ENCODE measurements at places on chromosomes 6 and 20.

GRCh38 chr20:37273988-37274387 is 12.4 kb upstream of the GHRH start:
- no peak for DNase-seq

GRCh38 chr6:151494936-151495320 is 1.1 kb downstream of the CCDC170 start:
- DNase-seq: no peak

- DNase-seq: no peak
Measured at GRCh38 chr6:33710296-33711121, 991 bp downstream of the UQCC2 start.

- no peak for DNase-seq
Measured at GRCh38 chr20:36040571-36040970, 72.2 kb downstream of the CNBD2 start.

DNA sequence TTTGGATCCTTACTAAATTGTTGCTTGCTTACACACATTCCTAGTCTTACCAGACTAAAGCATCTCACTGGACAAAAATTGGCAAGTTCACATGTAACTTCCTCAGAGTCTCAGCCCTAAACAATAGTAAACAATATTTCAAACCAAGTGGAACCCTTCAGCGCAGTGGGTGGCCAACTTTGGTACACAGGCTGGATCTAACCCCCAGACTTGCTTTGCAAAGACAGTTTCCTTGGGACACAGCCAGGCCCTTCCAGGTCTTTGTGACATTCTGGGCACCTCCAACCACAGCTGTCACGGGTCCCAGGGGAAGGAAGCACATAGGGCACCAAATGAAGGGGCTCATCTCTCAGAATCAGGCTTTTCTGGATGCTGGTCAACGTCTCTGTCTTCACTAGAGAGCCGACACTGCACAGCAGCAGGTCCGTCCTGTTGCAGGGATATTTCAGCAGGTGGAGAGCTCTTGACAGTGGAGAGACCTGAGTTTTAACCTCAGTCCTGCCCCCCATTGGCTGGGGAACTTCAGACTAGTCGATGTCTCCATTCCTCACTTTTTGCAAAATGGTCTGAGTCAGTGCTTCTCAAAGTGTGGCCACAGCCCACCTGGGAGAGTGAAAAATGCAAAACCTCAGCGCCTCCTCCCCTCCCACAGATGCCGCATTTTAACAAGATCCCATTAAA is 91.4 kb downstream of the BFSP1 start:
- no peak for DNase-seq

DNA sequence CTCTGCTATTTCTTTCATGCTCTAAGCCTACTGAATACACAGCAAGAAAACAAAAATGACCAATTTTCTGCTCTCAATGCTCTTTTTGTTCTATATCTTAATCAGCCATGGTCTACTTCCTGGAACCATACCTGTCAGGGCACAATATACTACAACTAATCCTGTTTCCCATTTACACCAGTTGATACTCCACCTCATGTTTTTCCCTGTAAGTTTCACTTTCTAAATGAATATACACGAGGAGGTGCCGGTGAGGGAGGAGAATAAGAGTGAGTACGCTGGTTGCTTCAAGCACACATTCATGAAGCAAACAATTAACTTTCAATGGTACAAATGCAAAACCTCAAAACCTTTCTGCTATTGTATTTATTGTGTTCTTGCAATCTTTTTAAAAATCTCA is 443.1 kb upstream of the ID4 start:
- DNase-seq: no peak

Measured in HS-27A (cell line).